ENCODE measurements at places on chromosomes 2 and 18. TPM values are rescaled to one million over a fixed set of nuclear protein-coding genes. Genes with fewer than 3 reads are reported as not detected.

- no peak for DNase-seq
- peaks cover 1% of the 10 kb centered on the region for H3K4me1 ChIP-seq
- no peak overlapping the region for H3K27ac ChIP-seq
Observed at GRCh38 chr2:176068419-176068832, 15.3 kb downstream of the EVX2 start.

- no peak overlapping the region for H3K4me3 ChIP-seq
- H3K4me1 ChIP-seq = peaks cover 7% of the 10 kb centered on the region
- no peaks in the 10 kb centered on the region for H3K36me3 ChIP-seq
- no peak for DNase-seq
Observed at GRCh38 chr2:222313816-222314215, 15.0 kb upstream of the PAX3 start.

The SCN9A gene
- total RNA-seq = 23.7 TPM

DNA sequence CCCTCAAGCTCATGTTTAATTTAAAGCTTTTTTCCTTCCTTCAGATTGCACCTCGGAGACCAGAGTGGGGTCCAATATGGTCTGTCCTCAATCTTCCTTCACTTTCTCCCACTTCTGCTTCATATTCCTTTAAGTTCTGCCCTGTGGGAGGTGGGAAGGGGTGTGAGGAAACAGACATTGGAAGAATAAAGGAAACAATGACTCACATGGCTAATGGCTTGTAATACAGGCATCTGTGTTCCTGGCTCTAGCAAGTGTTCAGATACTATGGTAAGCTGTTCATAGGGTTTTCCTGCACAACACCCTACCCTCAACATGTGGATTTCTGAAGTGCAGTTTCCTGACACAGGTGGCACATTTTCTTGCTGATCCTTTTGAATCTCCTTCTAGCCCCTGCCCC is 209.5 kb downstream of the PIK3C3 start:
- H3K36me3 ChIP-seq = no peaks in the 10 kb centered on the region
- H3K4me1 ChIP-seq = peaks cover 14% of the 10 kb centered on the region
- H3K4me3 ChIP-seq = no peak overlapping the region
- no peak for DNase-seq

- H3K27me3 ChIP-seq = no peaks in the 10 kb centered on the region
- H3K36me3 ChIP-seq = peaks cover 39% of the 10 kb centered on the region
- no peak for DNase-seq
- no peak overlapping the region for H3K27ac ChIP-seq
- no peak overlapping the region for H3K4me3 ChIP-seq
Observed at GRCh38 chr18:23521271-23521670, 18.0 kb downstream of the RMC1 start.

DNA sequence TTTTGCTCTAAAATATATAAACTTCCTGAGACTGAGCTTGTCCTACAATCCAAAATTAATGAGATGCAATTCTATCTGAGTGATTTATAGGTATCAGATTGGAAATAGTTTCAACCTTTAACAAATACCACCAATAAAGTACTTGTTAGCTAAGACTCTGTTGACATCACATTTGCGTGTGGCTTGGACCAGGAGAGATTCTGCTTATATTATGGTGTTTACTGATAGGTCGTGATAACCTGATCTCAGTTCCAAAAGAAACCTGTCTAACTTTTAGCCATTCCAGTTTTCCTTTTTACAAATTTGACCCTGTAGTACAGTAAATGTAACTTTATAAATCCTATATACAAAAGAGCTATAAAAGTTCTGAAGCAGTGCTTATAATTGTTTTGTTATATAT is 78.4 kb upstream of the ABCA12 start:
- H3K27me3 ChIP-seq = no peaks in the 10 kb centered on the region
- peaks cover 9% of the 10 kb centered on the region for H3K4me1 ChIP-seq
- H3K36me3 ChIP-seq = peaks cover 3% of the 10 kb centered on the region
- no peak overlapping the region for H3K27ac ChIP-seq
- no peak overlapping the region for H3K4me3 ChIP-seq

The ZCCHC2 gene
- 18.5 TPM for total RNA-seq

DNA sequence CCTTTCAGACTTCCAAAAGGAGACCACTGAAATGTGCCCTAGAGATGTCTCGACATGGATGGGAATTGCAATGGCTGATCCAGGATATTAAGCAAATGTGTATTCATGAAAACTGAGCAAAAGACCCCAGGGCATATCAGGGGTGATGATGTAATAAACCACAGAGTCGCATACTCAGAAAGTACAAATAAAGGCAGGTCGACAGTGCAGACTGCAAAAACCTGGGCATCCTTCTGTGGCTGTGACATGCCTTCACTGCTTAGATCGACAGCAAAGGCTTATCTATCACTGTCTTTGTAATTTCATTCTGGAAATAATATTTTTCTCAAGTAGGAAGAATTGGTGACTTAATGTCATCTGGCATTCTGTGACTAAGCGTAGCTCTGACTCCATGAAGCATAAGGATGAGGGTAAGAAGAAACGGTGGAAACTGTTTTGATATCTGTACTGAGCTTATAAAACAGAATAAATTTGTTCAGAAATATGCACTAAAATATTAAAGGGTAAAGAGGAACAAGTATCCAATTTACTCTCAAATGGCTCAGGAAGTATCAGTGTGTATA is 115.6 kb upstream of the NRP2 start:
- no peak overlapping the region for H3K27ac ChIP-seq
- no peaks in the 10 kb centered on the region for H3K4me1 ChIP-seq
- H3K36me3 ChIP-seq = no peaks in the 10 kb centered on the region
- no peaks in the 10 kb centered on the region for H3K27me3 ChIP-seq
- H3K4me3 ChIP-seq = no peak overlapping the region
- DNase-seq = no peak

The CDH2 gene
- total RNA-seq = 210 TPM

DNA sequence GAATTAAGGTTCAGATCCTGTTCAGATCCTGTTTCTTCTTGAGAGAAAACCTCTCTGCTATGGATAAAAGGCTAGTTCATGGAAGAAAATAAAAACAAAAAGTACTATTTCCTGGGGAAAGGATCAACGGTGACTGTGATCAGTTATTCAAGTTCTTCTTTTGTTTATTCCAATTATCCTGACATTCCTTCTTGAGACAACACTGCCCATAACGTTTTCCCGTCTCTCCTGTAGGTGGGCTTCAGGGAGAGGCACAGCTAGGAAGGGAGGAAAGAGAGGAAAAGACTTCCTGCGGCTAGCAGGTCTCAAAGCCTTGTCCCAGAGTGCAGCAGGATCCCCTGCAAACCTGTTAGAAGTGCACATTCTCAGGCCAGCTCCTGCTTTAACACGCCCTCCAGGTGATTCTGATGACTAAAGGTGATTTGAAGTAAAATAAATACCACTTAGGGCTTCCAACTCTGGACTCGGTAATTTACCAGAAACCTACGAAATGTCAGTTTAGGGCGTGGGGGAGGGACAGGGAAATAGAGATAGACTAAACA is 4.5 kb upstream of the FHL2 start:
- no peak overlapping the region for H3K4me3 ChIP-seq
- DNase-seq = no peak
- peaks cover 50% of the 10 kb centered on the region for H3K27me3 ChIP-seq
- H3K4me1 ChIP-seq = peaks cover 1% of the 10 kb centered on the region

- H3K27me3 ChIP-seq = no peaks in the 10 kb centered on the region
- no peak for DNase-seq
- H3K4me1 ChIP-seq = peaks cover 23% of the 10 kb centered on the region
Observed at GRCh38 chr2:231612109-231612455, 19.4 kb downstream of the TEX44 start.

GRCh38 chr2:72165792-72166191 is 18.1 kb upstream of the CYP26B1 start:
- peaks cover 2% of the 10 kb centered on the region for H3K36me3 ChIP-seq
- H3K4me3 ChIP-seq = no peak overlapping the region
- H3K27ac ChIP-seq = no peak overlapping the region
- no peak for DNase-seq
- peaks cover 1% of the 10 kb centered on the region for H3K4me1 ChIP-seq

The UGT1A6 gene
- total RNA-seq = not detected

The SPP2 gene
- total RNA-seq = not detected
